ENCODE measurements at places on chromosomes 5 and 9.

DNA sequence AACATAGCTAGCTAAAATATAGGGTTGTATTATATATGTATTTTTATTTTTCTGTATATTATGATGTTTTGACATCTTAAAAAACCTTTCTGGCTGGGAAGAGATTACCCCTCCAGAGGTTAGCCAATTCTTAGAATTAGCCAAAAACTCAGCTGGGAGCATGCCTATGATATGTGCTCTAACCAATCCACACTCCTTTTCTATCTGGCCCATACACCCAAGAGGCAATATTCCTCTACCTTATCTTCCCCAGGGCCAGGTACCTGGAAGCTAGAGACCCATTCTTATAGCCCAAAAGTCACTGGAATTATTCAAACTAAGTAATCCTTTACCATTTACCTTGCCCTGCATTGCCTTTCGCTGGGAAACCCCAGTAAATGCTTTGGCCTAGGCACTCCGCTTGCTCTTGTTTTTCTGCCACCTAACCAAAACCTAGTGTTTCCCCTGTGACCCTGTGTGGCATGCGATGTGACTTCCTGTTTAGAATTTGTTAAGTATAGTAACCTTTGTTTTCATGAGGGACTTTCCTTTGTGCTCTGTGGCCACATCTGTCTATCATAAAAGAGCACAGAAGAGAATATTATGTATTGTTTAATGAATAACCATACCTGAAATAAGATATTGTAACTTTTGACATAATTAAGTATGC, 37.4 kb downstream of the CSNK1G3 start:
- peaks cover 10% of the 10 kb centered on the region for H3K36me3 ChIP-seq
- H3K4me3 ChIP-seq, result peak overlapping the region; percentile 43
- H3K4me1 ChIP-seq, result peaks cover 21% of the 10 kb centered on the region
- DNase-seq, result peak; percentile 58
- peak overlapping the region; percentile 82 for H3K27ac ChIP-seq

DNA sequence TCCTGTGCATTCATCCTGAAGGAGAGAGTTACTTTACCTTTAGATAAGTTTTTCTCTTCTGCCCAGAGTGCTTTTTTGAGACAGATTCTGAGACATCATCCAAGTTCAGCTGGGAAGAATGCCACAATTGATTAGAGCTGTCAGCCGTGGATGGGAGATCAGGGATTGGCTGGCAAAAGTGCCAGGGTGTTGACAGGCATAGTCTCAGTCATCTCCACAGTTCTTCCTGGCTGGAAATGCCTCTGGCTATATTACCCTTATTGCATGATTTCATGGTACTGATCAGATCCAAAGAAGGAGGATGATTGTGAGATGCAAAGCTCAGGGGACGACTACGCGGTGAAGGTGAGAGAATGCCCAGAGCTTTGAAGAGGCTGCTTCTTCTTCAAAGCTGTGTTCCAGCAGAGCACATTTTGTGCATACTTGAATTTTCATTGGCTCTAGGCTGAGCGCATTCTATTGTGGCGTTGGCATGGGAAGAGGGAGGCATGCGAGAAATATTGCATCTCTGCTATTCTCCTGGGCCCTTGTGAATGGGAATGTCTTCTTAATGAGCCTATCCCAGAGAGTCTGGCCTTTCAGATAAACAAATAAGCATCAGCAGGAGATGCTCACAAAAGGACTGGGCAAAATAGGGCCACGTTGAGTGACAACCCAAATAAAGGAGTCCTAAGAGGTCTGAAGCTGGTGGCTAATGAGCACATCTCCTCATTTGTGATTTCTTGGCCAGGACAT, 82.1 kb downstream of the GRIA1 start:
- H3K27me3 ChIP-seq, result no peaks in the 10 kb centered on the region
- H3K4me3 ChIP-seq, result no peak overlapping the region
- H3K4me1 ChIP-seq, result no peaks in the 10 kb centered on the region
- H3K27ac ChIP-seq, result no peak overlapping the region
- H3K36me3 ChIP-seq, result no peaks in the 10 kb centered on the region

DNA sequence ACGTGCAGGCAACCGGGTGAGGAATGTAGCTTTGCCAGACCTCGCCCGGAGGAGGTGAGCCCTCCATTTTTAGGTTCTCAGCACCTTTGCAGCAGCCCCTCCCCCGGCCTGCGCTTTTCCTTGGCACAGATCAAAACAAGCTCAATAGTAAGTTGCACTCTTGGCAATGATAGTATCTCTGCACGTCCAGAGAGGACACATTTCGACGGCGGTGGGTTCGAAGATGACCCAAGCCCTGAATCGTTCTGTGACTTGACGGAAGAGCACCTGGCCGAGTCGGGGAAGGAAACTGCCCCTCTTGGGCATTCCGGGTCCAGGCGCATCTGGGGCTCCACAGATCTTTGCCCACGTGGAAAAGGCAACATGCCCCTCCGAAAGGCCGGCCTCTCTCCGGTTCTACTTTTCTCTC, 904 bp downstream of the GDNF start:
- H3K4me1 ChIP-seq, result peaks cover 14% of the 10 kb centered on the region
- no peaks in the 10 kb centered on the region for H3K36me3 ChIP-seq
- H3K27me3 ChIP-seq, result peaks cover 84% of the 10 kb centered on the region
- DNase-seq, result no peak

GRCh38 chr9:73219985-73220626, 68.4 kb downstream of the ANXA1 start:
- H3K4me1 ChIP-seq, result peaks cover 6% of the 10 kb centered on the region
- H3K27me3 ChIP-seq, result peaks cover 7% of the 10 kb centered on the region
- no peak overlapping the region for H3K27ac ChIP-seq
- no peaks in the 10 kb centered on the region for H3K36me3 ChIP-seq

GRCh38 chr9:27535701-27536118, 6.1 kb upstream of the MOB3B start:
- H3K4me1 ChIP-seq, result peaks cover 2% of the 10 kb centered on the region
- no peak overlapping the region for H3K4me3 ChIP-seq
- peaks cover 2% of the 10 kb centered on the region for H3K36me3 ChIP-seq
- no peak overlapping the region for H3K27ac ChIP-seq
- peaks cover 16% of the 10 kb centered on the region for H3K27me3 ChIP-seq

GRCh38 chr5:157987259-157987658, 128.3 kb upstream of the CLINT1 start:
- H3K36me3 ChIP-seq, result no peaks in the 10 kb centered on the region
- H3K4me3 ChIP-seq, result no peak overlapping the region
- no peak for DNase-seq
- H3K27ac ChIP-seq, result no peak overlapping the region
- peaks cover 31% of the 10 kb centered on the region for H3K27me3 ChIP-seq
- H3K4me1 ChIP-seq, result peaks cover 4% of the 10 kb centered on the region

DNA sequence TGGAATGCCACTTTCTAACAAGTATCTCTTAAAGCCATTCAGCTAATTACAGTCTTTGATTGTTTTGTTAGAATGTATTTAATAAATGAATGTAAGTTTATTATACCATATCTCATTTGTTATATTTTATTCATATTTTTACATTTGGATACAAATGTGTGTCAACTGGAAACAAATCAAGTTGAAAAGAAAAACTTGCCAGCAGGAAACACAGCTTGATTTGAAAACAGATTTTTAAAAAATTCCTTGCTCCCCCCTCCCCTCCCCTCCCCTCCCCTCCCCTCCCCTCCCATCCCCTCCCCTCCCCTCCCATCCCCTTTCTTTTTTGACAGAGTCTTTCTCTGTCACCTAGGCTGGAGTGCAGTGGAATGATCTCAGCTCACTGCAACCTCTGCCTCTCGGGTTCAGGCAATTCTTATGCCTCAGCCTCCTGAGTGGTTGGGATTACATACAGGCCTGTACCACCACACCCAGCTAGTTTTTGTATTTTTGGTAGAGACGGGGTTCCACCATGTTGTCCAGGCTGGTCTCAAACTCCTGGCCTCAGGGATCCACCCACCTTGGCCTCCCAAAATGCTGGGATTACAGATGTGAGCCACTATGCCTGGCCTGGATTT, 227.6 kb downstream of the WDR70 start:
- peaks cover 4% of the 10 kb centered on the region for H3K36me3 ChIP-seq
- no peak overlapping the region for H3K27ac ChIP-seq
- H3K27me3 ChIP-seq, result no peaks in the 10 kb centered on the region
- no peak overlapping the region for H3K4me3 ChIP-seq

DNA sequence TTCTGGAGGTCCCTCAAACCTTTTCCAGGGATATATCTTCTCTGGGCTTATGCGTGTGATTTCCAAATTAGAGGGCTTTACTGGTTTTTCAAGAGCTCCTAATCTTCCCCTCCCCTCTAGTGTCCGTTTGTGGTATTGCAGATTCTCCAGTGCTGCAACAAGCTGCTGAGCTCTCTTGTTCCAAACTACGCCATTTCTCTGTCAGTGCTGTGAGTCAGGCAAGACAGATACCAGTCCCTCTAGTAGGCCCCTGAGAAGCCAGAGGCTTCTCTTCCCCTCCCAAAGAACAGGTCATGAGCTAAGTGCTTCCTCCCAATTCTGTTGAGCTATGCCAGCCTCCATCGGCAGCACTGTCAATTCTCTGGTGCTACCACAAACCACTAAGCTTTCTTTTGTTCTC, 149.5 kb downstream of the FANCC start:
- H3K27me3 ChIP-seq, result no peaks in the 10 kb centered on the region
- peak overlapping the region; percentile 12 for H3K4me3 ChIP-seq
- peak overlapping the region; percentile 64 for H3K27ac ChIP-seq
- peaks cover 34% of the 10 kb centered on the region for H3K4me1 ChIP-seq

- no peak for DNase-seq
- peak overlapping the region; percentile 67 for H3K27ac ChIP-seq
- H3K4me1 ChIP-seq, result peaks cover 14% of the 10 kb centered on the region
- H3K36me3 ChIP-seq, result no peaks in the 10 kb centered on the region
- no peaks in the 10 kb centered on the region for H3K27me3 ChIP-seq
These were observed 9.0 kb downstream of the CREBRF start for GRCh38 chr5:173065155-173065554.

- no peak overlapping the region for H3K27ac ChIP-seq
- H3K4me3 ChIP-seq, result no peak overlapping the region
- peaks cover 1% of the 10 kb centered on the region for H3K36me3 ChIP-seq
- H3K4me1 ChIP-seq, result peaks cover 22% of the 10 kb centered on the region
- H3K27me3 ChIP-seq, result no peaks in the 10 kb centered on the region
These were observed 263.5 kb downstream of the CWC27 start for GRCh38 chr5:65032250-65032649.

GRCh38 chr9:123353984-123354591, 1.9 kb upstream of the CRB2 start:
- peaks cover 11% of the 10 kb centered on the region for H3K4me1 ChIP-seq
- H3K27ac ChIP-seq, result no peak overlapping the region
- no peak overlapping the region for H3K4me3 ChIP-seq
- H3K36me3 ChIP-seq, result no peaks in the 10 kb centered on the region
- peaks cover 6% of the 10 kb centered on the region for H3K27me3 ChIP-seq
- DNase-seq, result peak; percentile 38

DNA sequence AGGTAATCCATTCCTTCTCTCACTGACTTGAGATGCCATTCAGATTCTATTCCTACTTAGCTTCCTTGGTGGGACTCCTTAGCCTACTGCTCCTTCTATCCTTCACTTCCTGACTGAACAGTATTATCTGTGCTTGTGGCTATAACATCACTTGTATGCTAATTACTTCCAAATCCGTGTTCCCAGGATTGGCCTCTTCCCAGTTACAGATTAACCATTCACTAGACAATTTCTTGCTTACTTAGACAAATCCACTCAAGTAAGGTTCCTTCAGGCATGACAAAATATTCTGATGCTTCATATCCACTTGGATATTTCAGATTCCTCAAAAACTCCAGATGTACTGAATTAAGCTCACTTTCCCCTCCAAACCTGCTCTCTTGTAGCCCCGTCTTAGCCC, 18.3 kb downstream of the LIFR start:
- H3K27me3 ChIP-seq, result peaks cover 14% of the 10 kb centered on the region
- no peaks in the 10 kb centered on the region for H3K36me3 ChIP-seq
- DNase-seq, result no peak
- H3K4me3 ChIP-seq, result no peak overlapping the region

- H3K27me3 ChIP-seq, result peaks cover 4% of the 10 kb centered on the region
- no peak overlapping the region for H3K27ac ChIP-seq
- no peak overlapping the region for H3K4me3 ChIP-seq
These were observed 52.5 kb downstream of the ZFAND5 start for GRCh38 chr9:72312386-72312987.

DNA sequence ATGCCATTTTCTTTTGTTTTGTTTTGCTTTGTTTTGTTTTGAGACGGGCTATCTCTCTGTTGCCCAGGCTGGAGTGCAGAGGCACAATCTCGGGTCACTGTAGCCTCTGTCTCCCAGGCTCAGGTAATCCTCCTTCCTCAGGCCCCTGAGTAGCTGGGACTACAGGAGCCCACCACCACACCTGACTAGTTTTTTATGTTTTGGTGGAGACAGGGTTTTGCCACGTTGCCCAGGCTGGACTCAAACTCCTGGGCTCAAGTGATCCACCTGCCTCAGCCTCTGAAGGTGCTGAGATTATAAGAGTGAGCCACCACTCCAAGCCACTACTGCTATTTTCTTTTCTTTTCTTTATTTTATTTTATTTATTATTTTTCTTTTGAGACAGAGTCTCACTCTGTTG, 54.0 kb upstream of the S1PR3 start:
- DNase-seq, result no peak
- no peak overlapping the region for H3K27ac ChIP-seq
- no peaks in the 10 kb centered on the region for H3K36me3 ChIP-seq
- no peak overlapping the region for H3K4me3 ChIP-seq
- H3K4me1 ChIP-seq, result no peaks in the 10 kb centered on the region

- no peak overlapping the region for H3K27ac ChIP-seq
- no peaks in the 10 kb centered on the region for H3K36me3 ChIP-seq
- H3K4me3 ChIP-seq, result no peak overlapping the region
- no peak for DNase-seq
- peaks cover 87% of the 10 kb centered on the region for H3K27me3 ChIP-seq
These were observed 19.5 kb upstream of the TMEM174 start for GRCh38 chr5:73153513-73153912.

- DNase-seq, result no peak
- no peaks in the 10 kb centered on the region for H3K4me1 ChIP-seq
- no peak overlapping the region for H3K4me3 ChIP-seq
- no peaks in the 10 kb centered on the region for H3K36me3 ChIP-seq
- H3K27ac ChIP-seq, result no peak overlapping the region
These were observed 88.2 kb upstream of the OSMR start for GRCh38 chr5:38757451-38758245.

DNA sequence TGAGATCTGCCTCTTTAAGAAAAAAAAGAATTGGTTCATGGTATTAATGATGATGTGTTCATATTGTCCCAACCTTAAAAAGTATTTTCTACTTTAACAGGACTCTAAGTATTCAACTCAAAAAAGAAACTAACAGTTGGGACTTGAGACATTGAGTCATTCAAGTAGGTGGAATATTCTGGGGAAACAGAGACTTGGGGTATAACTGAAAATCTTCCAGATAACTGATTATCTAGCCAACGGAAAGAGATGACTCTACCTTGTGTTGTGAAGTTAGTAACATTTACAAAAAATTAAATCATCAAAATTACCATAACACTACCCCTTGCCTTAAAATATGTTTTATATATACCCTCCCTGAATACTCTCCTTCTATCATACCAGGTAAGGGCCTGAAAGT, 19.1 kb downstream of the OXCT1 start:
- peaks cover 10% of the 10 kb centered on the region for H3K4me1 ChIP-seq
- peak overlapping the region; percentile 6 for H3K27ac ChIP-seq
- no peak overlapping the region for H3K4me3 ChIP-seq
- no peaks in the 10 kb centered on the region for H3K27me3 ChIP-seq
- peaks cover 59% of the 10 kb centered on the region for H3K36me3 ChIP-seq

- H3K27ac ChIP-seq, result no peak overlapping the region
- H3K36me3 ChIP-seq, result no peaks in the 10 kb centered on the region
- H3K4me1 ChIP-seq, result no peaks in the 10 kb centered on the region
These were observed 100.2 kb downstream of the ADAMTS2 start for GRCh38 chr5:179245031-179245430.

- no peak for DNase-seq
- peaks cover 3% of the 10 kb centered on the region for H3K4me1 ChIP-seq
- no peak overlapping the region for H3K27ac ChIP-seq
- no peak overlapping the region for H3K4me3 ChIP-seq
- peaks cover 26% of the 10 kb centered on the region for H3K27me3 ChIP-seq
These were observed 64.2 kb upstream of the ITGA2 start for GRCh38 chr5:52925001-52925400.

All from T-helper 2 cell treated with Interferon-gamma antibody and Interleukin-4, amounts not matched to agents 5 μg/mL and 100 μg/mL, for 36 hours (primary cell).